ENCODE measurements at places on chromosomes 16 and 17.

DNA sequence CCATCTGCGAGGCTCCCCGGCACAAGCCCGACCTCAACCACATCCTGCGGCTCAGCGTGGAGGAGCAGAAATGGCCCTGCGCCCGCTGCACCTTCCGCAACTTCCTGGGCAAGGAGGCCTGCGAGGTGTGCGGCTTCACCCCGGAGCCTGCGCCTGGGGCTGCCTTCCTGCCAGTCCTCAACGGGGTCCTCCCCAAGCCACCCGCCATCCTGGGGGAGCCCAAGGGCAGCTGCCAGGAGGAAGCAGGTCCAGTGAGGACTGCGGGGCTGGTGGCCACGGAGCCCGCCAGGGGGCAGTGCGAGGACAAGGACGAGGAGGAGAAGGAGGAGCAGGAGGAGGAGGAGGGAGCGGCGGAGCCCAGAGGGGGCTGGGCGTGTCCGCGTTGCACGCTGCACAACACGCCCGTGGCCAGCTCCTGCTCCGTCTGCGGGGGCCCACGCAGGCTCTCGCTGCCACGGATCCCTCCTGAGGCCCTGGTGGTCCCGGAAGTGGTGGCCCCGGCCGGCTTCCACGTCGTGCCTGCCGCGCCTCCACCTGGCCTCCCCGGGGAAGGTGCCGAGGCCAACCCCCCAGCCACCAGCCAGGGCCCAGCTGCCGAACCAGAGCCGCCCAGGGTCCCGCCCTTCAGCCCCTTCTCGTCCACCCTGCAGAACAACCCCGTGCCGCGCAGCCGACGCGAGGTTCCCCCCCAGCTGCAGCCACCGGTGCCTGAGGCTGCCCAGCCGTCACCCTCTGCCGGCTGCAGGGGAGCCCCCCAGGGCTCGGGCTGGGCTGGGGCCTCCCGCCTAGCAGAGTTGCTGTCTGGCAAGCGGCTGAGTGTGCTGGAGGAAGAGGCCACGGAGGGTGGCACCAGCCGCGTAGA lies 13.1 kb upstream of the PRR35 start:
- DNase-seq, result peak; percentile 38

GRCh38 chr16:2927010-2927646 lies 15.4 kb downstream of the FLYWCH1 start:
- peak; percentile 71 for DNase-seq

GRCh38 chr16:82384017-82384416 lies 214.0 kb upstream of the MPHOSPH6 start:
- DNase-seq, result no peak

GRCh38 chr17:6485646-6486412 lies 41.6 kb downstream of the PIMREG start:
- DNase-seq, result no peak

GRCh38 chr16:59567496-59567895 lies 833.4 kb upstream of the GOT2 start:
- DNase-seq, result no peak

DNA sequence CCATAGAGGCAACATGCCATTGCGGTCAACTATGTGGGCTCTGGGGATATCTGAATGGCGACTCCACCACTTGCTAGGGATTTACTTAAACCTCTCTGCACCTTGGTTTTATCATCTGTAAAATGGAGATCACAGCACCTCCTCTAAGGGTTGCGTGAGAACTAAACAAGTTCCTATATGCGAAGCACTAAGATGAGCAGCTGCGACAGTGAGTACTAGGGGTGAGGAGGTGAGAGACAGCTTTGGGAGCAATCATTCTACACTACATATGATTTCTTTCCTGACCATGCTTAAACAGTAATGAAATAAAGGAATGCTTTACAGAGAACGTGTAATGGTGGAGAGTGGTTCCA lies 61.4 kb downstream of the CREBBP start:
- no peak for DNase-seq

- DNase-seq, result no peak
These were observed 192.8 kb downstream of the BANP start for GRCh38 chr16:88144028-88144511.

GRCh38 chr16:23859713-23860269 lies 24.0 kb downstream of the PRKCB start:
- DNase-seq, result no peak

DNA sequence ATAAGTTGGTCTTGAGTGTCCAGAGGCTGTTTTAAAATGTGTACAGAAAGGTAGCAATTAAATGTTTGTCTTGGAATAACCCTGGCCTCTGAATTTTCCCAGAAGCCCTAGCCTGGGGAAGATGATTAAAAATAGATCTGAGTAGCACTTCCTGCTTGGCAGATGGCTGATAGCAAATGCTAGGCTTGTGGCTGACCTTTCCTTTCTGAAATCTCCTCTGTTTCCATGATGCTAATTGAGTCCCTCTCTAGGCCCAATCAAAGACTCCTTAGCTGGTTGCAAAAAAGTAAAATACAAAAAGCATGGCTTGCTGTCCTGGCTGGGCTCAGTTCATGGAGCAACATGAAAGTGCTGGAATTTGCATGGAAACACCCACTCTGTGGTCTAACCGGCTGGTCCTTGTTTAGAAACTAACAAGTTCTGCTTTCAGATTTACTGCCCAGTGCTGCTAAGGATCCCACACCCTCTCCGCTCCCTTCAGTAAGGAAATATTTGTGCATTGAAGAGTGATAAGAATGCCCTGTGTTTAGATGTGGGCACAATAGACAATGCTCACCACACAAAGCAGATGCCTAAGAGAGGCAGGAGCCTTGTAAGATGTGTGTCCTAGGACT lies 40.8 kb downstream of the YPEL2 start:
- DNase-seq, result no peak

- no peak for DNase-seq
These were observed 18.6 kb downstream of the FOXN1 start for GRCh38 chr17:28524476-28525424.

GRCh38 chr17:81132770-81133723 lies 32.3 kb upstream of the PVALEF start:
- DNase-seq, result no peak

GRCh38 chr17:55452139-55452790 lies 30.6 kb upstream of the MMD start:
- no peak for DNase-seq

GRCh38 chr17:83055911-83056582 lies 23.4 kb upstream of the METRNL start:
- no peak for DNase-seq

DNA sequence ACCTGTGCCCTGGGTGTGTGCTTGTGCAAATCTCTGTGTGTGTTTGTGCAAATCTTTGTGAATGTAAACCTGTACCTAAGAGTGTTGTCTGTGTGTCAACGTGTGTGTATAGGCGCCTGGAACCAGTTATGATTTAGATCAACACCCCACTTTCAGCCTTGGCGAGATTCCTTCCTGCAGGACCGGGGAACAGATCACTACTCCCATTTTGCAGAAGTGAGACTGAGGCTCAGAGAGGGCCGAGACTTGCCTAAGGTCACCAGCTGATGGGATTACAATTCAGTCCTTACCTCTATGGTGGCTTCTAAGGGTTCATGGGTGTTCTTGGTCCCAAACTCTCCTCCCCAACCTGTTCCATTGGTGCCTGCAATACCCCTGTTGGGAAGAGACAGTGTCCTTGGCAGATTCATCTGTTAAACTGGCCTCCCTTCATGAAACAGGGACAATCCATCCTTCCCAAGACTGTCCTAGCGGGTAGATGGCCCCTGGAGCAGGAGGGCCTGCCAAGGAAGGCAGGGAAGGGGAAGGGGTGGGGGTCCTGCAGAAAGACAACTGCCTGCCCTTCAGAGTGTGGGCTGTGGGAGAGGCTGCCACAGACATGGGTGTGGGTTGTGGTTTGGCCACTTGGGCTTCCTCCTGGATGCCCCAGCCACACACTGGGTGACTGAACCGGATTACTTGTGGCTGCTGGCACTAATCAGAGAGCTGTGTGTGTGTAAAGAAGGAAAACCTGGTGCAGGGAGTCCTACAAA lies 6.9 kb upstream of the MAPK7 start:
- no peak for DNase-seq

DNA sequence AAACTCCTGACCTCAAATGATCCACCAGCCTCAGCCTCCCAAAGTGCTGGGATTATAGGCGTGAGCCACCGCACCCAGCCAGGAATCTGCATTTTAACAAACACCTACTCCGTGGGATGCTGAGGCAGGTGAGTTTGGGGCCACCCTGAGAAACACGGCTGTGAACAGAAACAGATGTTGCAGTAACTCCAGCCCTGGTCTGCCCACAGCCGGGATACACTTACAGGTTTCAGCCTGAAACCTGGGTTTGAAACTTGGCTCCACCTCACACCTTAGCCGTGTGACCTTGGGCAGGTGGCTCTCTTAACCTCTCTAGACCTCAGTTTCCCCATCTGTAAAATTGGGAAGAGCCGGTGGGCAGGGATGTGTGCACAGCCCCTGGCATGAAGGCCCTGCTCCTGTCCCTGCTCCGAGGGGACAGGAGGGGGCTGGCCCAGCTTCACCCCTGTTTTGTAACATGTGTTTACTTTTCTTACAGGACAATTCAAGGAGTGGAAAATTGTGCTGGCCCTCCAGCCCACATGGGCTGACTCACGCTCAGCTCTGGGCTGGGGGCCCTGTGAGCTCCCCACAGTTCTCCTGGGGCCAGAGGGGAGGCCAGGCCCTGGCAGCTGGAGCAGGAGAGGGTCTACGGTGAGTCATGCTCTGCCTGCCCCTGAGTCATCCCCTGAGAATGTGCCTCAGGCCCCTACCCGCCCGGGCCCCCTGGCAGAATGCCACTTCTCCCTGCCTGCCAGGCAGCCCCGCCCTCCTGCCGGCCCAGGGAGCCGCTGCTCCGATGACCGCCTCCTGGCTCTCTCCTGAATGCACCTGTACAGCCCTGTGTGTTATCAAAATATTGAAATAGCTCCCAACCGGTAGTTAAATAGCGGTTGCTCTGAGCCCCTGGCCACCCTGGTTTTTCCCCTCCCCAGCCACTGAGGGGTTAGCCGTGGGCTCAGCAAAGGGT lies 7.7 kb upstream of the PPL start:
- no peak for DNase-seq

DNA sequence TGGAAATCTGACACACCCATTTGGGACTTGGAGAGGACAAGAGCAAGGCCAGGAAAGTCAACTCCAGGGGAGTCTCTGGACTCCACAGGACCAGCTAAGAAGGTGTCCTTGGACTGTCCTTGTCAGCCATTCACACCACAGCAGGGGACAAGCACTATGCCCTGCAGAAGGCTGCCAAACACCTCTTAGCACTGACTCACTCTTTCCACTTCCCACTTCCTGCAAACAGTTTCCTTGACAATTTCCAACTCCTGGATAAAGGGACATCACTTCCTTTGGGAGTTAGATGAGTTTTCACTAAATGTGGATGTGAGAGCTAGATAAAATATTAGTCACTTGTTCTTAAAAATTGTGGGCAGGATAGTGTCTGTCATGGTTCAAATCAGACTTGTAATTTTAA lies 37.8 kb upstream of the BCAR1 start:
- no peak for DNase-seq

GRCh38 chr17:47204722-47205418 lies 4.3 kb upstream of the MYL4 start:
- DNase-seq, result no peak

DNA sequence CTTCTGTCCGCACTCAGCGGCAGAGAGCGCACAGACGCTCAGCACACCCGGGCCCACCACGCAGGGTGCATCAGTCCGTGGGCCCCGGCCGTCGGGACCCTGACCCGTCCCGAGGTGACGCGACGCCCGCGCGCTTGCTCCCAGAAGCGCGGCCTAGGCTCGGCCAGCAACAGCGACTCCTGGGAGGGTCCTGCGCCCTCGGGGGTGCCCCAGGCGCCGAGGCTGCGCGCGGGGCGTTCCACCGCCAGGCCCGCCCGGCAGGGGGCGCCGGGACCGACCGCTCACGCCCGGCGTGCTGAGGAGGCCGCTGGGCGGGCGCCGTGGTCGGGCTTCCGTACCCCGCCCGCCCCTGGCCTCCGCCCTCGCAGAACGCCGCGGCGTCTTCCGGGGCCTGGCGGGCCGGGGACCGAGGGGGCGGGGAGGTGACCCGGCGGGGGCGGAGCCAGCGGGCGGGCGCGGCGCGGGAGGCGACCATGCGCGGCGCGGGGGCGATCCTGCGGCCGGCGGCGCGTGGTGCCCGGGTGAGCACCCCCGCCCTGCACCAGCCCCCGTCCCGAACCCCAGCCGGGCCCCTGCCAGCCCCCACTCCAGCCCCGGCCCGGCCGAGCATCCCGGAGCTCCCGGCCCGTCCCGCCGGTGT lies at the start of gene CISD3:
TSS of gene CISD3 (plus strand) at position 456 of the 640 bp plus-strand sequence. CDS start at position 474, 18 bp downstream.
- peak; percentile 71 for DNase-seq

GRCh38 chr16:50540711-50541007 lies 7.5 kb upstream of the NKD1 start:
- no peak for DNase-seq

Measured in stimulated activated CD8-positive, alpha-beta memory T cell treated with anti-CD3 and anti-CD28 coated beads, Interleukin-2, amount 100 ng/mL, for 1 hour (primary cell).